ENCODE measurements at places on chromosomes 16 and 17. TPM values are rescaled to one million over a fixed set of nuclear protein-coding genes. Genes with fewer than 3 reads are reported as not detected.

The AKAP10 gene
- 16.9 TPM for polyA plus RNA-seq

The GLTPD2 gene
- polyA plus RNA-seq, result 0.79 TPM

The CALB2 gene
- polyA plus RNA-seq, result 0.61 TPM

The SPPL2C gene
- not detected for polyA plus RNA-seq

The NPIPB6 gene
- 1.2 TPM for polyA plus RNA-seq

The ACSM5 gene
- polyA plus RNA-seq, result not detected

DNA sequence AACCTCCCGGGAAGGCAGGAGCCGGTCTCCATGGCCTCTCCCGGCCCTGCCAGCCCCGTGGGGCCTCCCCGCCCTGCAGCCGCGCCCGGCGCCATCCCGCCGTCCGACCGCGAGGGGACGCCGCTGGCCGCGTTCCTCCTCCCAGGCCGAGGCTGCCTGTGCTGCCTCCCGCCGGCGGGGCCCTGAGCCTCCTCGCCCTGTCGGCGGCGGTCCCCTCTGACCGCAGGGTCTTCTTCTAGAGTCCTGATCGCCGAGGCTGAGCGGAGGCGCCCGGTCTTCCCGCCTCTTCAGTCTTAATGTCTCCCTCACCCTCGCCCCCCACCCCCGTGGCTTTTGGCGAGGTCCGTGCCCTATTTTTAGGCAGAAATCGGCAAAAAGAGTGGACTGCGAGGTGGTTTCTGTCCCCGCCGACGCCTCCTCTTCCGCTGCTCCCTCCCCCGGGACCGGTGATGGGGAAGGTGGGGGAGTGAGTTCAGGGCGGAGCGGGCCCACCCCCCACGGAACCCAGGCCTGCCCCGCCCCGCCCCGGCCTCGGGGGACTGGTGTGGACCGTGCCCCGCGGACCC, 794 bp upstream of the CPNE7 start:
- no peak for DNase-seq

DNA sequence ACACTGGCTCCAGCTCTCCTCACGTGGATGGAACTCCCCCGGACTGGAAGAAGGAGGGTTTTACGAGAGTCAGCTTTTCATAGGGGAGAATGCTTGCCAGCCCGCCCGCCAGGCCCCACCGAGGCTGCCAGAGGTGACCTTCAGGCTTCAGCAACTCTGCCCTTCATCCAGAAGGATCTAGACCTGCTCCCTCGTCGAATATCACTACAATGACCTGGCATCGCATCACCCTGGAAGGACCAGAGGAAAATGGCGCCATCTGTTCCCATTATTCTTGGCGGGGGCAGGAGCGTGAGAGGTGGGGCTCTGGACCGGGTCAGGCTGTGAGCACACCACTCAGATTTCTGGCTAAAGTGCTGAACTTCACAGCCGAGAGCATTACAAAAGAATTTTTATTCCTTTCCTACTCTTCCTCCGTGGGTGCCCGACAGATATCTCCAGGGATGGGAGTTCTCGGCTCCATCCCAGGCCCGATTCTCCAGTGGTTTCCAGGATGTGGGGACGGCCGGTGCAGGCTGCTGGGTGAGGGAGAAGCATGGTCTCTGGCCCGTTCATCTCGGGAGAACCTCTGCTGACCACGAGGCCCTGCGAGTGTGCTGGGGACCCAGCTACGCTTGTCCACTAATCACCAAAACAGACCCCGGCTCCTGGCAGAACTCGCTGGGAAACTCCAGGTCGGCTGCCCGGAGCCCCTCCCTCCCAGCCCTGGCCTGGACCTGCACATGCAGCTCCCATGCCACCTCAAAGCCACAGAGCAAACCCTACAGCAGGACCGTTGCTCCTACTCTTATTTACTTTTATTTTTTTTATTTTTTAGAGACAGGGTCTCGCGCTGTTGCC, 36.8 kb upstream of the ZNF469 start:
- DNase-seq, result no peak

DNA sequence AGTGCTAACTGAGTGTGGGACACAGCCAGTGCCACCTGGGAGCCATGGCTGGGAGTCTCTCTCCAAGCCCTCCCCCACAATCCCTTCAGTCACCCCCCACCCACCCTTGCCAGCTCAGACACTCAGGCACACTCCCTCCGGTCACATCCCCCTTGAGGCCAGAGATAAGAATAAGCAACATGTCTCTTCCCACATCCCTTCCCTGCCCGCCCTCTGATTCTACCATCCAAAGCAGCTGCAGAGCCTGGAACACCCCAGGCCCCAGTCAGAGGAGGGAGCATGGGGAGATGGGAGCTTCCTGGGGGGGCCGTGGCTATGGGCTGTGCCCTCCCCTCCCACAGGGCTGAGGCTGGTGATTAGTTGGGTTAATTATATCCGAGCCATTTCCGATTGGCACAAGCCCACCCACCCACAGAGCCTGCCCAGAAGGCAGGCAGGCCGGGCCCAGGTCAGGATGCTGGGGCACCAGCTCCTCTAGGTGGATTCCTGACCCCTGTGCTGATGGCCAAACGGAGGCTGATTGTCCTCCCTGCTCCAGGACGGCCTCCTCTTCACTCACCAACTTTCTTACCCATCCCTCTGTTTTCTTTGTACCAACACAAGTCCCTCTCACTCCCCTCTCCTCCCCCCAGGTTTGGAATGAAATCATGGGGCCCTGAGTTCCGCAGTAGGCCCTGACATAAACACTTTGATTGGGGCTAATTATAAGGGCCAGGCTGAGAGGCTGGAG, 28.6 kb upstream of the MEIOC start:
- DNase-seq, result no peak

DNA sequence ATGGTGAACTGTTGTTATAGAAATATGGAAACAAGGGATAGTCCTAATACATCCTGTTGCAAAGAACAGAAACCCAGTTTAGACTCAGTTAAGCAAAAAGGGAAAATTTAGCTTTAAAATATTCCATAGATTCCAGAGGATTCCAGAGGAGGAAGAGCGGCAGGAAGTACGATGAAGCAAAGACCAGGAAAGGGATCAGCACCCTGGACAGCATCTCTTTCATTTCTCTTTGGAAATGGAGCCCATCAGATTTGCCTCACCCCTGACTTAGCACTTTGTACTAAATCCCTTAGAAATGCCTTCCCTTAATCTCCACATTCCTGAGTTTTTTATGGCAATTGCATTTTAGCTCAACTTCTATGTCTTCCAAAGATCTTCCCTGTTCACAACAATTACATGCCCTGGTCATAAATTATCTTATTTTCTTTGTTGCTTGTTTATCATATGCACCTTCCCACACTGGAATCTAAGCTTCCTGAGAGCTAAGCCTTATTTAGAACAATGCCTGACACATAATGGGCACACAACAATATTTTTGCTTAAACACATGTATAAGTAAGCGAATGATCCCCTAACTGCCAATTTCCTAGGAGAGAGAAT, 150.0 kb upstream of the RBFOX1 start:
- DNase-seq, result peak; percentile 18

- no peak for DNase-seq
Measured at GRCh38 chr16:25135254-25135878, 23.8 kb downstream of the LCMT1 start.

DNA sequence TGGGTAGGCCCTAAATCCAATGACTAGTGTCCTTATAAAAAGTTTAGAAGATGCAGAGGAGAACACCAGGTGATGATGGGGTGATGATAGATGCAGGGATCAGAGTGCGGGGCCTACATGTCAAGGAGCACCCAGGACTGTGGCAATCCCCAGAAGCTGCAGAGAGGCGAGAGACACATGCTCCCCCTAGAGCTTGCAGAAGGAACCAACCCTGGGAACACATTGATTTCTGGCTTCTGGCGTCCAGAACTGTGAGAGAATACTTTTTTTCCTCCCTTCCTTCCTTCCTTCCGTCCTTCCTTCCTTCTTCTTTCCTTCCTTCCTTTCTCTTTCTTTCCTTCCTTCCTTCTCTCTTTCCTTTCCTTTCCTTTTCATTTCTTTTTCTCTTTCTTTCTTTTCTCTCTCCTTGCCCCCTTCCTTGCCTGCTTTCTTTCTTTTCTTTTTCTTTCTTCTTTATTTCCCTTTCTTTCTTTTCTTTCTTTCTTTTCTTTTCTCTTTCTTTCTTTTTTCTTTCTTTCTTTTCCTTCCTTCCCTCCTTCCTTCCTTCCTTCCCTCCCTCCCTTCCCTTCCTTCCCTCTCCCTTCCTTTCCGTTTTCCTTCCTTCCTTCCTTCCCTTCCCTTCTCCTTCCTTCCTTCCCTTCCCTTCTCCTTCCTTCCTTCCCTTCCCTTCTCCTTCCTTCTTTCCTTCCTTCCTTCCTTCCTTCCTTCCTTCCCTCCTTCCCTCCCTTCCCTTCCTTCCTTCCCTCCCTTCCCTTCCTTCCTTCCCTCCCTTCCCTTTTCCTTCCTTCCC, 134.3 kb downstream of the HAPSTR1 start:
- no peak for DNase-seq

DNA sequence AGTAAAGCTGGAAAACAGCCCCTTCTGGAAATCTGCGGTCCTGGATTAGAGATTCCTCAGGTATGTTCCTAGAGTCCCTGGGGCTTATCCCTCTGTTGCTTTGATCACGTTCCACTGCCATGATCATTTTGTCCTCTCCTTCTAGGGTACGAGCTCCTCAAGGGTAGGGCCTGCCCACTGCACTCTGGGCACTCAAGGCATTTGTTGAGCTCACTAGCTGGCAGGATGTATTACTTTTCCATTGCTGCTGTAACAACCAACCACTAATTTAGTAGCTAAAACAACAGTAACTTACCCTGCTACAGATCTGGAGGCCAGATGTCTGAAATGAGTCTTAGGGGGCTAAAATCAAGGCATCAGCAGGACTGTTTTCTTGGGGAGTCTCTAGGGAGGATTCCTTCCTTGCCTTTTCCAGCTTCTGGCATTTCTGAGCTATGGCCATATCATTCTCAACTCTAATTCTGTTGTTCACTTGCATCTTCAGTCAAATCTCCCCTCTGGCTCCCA, 65.7 kb downstream of the ARSG start:
- DNase-seq, result no peak

GRCh38 chr16:752007-752312, 8.6 kb upstream of the MSLN start:
- DNase-seq, result no peak

DNA sequence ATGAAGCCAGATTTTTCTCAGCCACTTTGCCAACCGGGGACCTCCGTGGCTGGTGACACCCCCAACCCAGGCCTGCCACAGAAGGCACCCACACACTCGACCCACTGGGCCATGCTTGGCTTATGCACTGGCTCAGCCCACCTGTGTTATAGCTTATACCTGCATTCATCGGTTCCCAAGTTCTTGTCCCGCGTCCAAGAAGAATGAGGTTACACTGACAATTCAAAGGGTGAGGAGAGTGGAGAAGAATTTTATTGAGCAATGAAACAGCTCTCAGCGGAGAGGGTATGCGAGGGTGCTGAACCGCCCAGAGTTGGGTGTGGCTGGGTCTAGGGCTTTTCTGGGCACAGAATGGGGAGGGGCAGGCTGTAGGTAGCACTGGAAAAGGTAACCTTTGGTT, 22.2 kb upstream of the CDH15 start:
- no peak for DNase-seq
